ENCODE measurements at places on chromosomes 16 and 17.

GRCh38 chr16:10600782-10601443, 20.5 kb upstream of the EMP2 start:
- no peak for DNase-seq

GRCh38 chr16:11611871-11612664, 25.3 kb upstream of the LITAF start:
- peak; percentile 68 for DNase-seq

- DNase-seq: peak; percentile 77
Observed at GRCh38 chr16:68470461-68471150, 22.3 kb upstream of the SMPD3 start.

- DNase-seq: no peak
Observed at GRCh38 chr16:51418258-51418657, 267.2 kb upstream of the SALL1 start.

DNA sequence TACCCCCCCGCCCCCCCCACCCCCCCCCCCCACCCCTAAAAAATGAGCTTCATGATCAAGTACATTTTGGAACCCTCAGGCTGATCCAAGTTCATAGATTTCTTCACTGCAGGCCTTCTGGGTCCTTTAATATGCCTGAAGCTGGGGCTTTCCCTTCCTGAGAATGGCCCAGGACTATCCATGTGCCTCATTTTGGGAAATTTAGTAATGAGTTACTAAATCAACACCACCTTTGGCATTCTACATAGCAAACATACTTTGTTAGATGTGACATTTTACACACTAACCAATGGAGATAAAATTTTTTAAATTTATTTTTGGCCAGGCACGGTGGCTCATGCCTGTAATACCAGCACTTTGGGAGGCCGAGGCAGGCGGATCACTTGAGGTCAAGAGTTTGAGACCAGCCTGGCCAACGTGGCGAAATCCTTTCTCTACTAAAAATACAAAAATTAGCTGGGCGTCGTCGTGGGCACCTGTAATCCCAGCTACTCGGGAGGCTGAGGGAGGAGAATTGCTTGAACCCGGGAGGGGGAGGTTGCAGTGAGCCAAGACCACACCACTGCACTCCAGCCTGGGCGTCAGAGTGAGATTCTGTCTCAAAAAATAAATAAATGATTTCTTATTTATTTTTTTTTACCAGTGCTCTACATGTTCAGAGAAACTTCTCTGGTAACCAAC, 14.0 kb downstream of the HERPUD1 start:
- peak; percentile 42 for DNase-seq

Data from Peyer's patch (tissue), 4 donors.